ENCODE measurements at places on chromosomes 12 and 14.
A peak's percentile ranks its signal among the peaks of the same experiment; 100 is the strongest.

DNA sequence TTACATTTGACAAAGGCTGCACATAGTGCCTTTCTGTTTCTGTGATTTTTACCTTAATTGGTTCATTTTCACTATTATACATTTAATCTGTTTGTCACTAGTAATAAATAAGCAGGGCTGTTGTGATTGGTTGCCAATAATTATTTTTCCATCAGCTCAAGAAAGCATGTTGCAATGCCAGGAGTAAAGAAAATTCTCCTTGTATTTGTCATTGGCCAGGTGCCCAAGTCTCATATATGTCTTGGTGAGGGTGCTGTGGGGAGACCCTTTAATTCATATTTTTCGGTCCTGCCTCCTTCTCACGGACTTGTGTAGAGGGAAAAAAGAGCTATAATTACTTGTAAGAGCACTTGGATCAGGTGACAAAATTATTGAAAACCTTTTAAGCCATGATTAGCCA is 108.0 kb downstream of the KITLG start:
- no peak for DNase-seq

DNA sequence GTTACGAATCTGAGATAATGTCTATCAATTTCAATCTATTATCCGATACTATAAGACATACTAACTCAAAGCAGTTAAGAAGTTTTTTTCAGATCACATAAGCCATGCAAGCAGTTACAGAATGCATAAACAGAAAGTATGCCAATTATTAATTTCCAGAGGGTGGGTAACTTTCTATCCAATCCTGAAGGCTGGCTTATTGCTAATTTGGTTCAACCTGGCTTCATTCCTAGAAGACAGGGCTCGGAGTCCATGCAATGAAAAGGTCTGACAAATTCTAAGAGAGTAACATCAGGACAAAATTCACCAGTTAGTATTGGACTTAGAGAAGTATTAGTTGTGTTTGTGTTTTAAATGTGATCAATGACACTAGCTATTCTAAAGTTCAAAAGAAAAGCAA is 15.0 kb downstream of the FERMT2 start:
- no peak for DNase-seq

DNA sequence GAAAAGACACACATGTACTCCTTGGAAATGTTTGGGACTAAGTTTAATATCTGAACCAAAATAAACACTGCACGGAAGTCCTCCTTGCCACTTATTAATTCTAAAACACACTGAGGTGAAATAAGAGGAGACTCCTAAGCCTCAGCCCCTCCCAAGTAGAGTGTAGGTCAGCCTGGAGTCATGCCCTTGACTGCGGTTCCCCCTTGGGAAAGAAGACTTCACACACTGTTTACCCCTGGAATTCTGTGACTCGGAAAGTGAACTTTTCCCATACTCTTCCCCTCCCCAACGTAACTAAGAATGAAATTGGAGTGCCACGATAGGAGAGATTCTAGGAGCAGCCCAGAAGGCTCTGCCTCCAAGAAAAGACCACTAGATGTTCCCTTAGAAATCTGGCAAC is 8.6 kb upstream of the TFCP2 start:
- no peak for DNase-seq

DNA sequence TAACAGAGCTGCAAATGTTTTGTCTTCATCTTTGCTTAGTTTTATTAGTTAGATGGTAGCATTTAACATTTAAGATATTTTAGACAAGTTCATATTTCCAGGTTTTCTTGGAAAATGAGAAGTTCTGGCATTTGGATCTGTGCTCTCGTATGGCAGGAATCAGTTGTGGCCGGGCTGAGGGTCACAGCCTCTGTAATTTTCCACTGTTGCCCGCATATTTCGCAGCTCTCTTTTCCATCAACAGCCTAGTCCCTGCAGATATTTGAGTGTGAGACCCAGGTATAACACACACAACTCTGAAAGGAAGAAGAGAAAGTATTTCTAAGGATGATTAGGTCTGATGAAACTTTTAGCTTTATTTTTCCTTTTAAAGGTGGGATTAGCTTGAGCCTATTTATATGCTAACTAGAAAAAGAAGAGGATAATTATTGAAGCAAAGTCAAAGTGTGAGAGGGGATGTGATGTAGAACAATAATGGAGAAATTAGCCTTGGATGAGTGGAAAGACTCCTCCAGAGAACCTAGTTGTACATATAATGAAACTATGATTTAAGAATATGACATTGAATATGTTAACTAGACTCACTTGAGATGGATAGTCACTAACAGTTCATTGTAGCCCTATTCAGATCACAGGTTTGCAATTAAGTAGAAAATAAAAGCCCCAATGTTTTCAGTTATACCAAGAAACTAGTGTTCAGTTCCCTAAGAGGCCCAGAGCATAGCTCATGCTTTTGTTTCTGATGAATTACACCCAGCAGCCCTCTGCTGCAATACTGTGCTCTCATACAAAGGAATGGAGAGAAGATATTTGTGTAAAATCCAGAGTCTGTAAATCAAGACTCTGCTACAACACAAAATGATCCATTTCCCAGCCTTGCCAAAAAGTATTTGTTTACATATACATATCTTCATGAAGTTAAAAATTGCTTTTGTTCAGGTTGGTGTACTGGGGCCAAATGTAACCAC is 158.4 kb downstream of the C12orf50 start:
- no peak for DNase-seq

GRCh38 chr14:99081880-99082279 is 190.1 kb downstream of the BCL11B start:
- DNase-seq: no peak

- DNase-seq: no peak
These were observed 886.7 kb downstream of the NRXN3 start for GRCh38 chr14:79056879-79057278.

DNA sequence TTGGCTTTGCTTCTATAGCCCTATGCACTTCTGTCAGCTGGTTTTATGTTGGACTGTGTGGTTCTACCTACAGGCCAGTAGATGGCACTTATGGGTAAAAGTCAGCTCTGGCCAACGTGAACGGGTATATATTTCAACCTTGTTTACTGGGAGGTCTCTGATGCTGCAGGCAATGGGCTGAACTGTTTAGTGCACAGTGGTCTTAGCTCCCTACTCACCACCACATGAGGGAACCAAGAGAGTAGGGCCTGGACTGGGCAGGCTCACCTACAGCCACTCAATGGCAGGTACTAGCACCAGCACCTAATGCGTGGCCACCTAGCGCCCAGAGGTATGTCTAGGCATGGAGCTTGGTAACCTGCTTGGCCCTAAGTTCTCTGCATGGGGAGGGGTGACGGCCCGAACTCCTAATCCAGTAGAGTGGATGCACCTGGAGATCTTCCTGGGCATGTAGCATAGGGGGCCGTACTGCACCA is 481.8 kb downstream of the TMEM117 start:
- DNase-seq: no peak

DNA sequence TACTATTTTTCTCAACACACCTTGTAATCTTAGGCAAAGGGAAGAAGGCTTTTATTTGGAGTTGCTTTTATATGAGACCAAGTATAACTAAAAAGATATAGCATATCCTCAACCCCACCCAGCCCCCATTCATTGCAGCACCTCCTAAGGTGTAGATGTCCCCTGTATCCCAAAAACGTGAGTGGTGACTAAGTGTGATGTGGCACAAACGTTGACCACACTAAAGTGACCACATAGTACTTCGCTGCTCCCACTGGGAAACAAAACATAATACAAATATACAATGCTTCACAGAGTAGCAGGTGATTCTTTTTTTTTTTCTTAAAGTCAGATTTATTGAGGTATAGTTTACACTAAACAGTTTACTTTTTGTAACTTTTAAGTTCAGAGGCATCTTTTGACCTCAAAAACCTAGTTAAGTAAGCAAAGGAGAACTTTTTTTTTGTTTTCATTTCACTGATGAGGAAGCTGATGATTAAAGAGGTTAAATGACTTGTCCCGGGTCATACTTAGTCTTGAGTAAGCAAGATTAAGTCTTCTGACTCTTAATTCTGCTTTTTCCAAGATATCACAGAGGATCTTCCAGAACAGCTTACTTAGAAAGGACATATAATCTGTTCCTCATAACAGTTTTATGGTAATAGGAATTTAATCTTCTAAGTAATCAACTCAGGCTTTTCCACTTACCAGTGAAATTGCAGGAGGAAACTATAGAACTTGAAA is 245.2 kb upstream of the PLEKHG7 start:
- DNase-seq: no peak

DNA sequence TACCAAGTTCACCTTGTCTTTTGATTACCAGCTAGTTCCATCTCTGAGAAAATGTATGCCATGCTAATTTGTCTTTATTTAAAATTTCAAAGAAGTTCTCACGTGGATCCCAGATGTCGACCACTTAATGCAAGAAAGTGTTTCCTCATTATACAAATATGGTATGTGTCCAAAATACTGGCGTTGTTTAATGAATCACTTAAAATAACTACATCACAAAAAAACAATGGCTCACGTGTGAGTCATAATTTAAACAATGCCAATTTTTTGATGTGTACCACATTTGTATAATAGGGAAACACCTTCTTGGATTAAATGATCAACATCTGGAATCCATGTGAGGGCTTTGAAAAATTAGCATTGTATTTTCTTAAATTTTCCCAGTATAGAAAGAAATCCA is 40.8 kb downstream of the DBX2 start:
- DNase-seq: no peak

DNA sequence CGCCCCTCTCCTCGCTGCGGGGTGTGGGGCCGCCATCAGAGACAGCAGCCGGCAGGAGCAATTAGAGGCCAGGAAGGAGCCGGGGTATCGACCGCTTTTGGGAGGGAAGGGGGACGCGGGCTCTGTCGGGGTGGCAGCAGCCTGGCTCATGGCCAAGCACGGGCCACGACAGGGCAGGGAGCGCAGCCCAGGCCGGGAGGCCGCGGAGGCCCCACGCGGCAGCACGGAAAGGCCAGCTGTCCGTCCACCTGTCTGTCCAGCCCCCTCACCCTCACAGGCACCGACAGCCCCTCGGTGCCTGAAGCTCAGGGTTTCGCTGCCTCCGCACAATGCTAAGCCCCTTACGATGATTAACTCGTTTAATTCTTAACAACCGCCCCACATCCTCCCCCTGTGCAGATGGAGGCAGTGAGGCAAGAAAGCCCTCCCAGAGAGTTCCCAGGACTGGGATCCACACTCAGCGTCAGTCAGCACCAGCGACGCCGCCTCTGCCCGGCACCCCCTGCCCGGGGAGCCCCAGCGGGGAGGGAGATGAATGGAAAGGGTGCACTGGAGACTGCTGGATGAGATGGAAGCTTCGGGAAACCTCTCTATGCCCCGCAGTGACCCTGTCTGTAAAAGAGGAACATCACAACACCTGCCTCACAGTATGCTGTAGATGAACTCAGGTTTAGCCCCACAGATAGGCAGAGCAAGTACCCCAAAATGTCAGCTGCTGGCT is 23.7 kb downstream of the NCOR2 start:
- DNase-seq: no peak

DNA sequence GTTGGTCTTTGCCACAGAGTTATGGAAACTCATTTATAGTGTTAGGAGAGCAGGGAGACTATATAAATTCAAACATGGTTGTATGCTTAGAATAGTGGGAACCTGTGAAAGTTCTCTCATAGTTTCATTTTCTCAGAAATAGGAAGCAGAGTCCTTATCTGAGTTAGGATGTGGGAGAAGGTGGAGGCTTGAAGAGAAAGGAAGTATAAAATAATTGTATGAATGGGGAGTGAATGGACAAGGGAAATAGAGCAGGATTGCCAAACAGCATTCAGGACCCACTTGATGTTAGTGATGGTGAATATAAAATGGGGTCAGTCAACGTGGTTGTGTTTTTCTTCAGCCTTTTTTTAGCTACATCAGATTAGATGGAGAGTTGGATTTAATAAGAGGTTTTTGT is 34.0 kb upstream of the TPH2 start:
- DNase-seq: no peak

GRCh38 chr12:92094751-92095161 is 50.9 kb downstream of the BTG1 start:
- no peak for DNase-seq

GRCh38 chr14:100135784-100136183 is 23.7 kb downstream of the DEGS2 start:
- no peak for DNase-seq

DNA sequence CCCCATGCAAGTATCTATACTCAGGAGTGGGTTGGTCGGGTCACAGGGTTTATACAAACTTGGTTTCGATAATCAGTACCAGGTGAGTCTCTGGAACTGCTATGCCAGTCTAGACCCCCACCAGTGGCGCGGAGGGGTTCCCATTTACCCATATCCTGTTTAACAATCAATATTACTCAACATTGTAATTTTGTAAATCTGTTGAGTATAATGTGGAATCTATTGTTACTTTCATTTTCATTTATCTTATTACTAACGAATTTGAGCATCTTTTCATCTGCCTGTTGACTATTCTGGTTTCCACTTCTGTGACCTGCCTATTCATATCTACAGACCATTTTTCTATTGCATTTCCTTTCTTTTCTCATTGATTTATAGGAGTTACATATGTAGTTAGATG is 275.2 kb upstream of the CRY1 start:
- DNase-seq: peak; percentile 63

DNA sequence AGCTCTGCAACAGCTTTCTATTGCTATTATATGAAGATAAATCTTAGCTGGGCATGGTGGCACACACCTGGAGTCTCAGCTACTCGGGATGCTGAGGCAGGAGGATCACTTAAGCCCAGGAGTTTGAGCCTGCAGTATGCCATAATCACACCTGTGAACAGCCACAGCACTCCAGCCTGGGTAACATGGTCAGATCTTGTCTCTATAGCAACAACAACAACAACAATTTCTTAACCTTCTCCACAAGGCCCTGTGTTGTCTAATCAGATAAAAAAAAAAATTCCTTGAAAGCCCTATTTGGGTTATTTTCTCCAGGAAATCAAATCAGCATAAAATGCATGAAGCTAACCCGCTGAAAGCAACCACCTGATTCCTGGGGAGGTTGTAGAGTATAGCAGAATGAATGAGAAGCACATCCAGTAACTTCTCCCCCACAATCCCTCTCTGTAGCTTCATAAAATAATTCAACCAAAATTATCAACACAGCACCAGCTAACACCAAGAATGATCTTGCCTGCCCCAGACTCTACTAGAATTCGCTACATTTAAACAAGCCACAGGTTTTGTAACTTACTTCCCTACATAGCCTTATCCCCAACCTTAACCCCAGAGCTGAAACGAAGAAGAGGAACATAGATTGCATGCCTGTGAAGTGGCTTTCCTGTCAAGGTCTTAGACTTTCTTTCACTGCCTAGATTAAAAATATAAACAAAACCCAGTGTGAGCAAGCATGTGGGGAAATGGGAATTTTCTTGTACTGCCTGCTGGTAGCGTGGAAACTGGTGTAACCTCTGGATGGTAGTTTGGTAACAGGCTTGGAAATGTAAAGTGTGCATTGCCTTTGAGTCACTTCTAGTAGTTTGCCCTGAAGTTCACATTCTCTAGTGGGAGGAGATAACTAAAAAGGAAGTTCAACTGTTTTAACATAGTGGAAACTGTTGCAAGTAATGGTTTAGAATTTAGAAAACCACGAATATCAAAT is 6.0 kb upstream of the STK38L start:
- no peak for DNase-seq

GRCh38 chr12:107178776-107179175 is 85.4 kb upstream of the CRY1 start:
- DNase-seq: no peak

- DNase-seq: no peak
These were observed 33.9 kb upstream of the KCNMB4 start for GRCh38 chr12:70332236-70332635.
